CD4-positive, alpha-beta T cell treated with Interferon alpha-2 for 1 hour (primary cell): ENCODE measurements at places on chromosomes 4 and X.

GRCh38 chr4:177079327-177079726 lies 230.3 kb upstream of the NEIL3 start:
- DNase-seq, result no peak

GRCh38 chrX:95382799-95383198 lies 1301.8 kb upstream of the DIAPH2 start:
- DNase-seq, result no peak

- DNase-seq, result no peak
These were observed 81.1 kb downstream of the DCAF8L2 start for GRCh38 chrX:27671234-27671633.

DNA sequence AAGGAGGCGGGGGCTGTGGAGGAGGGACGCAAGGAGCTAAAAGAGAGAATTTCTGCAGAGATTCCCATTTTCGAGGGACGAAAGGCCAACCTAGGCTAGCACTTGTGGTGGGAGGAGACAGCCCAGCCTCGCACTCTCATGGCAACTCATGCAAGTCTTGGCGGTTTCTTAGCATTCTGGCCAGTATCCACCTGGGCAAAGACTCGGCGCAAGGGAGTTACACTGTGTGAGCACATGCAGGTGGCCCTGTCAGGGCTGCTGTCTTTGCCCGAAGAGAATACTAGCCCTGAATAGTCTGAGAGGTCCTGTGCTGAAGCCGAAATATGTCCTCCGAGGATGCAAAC lies 15.5 kb downstream of the MCF2 start:
- no peak for DNase-seq

DNA sequence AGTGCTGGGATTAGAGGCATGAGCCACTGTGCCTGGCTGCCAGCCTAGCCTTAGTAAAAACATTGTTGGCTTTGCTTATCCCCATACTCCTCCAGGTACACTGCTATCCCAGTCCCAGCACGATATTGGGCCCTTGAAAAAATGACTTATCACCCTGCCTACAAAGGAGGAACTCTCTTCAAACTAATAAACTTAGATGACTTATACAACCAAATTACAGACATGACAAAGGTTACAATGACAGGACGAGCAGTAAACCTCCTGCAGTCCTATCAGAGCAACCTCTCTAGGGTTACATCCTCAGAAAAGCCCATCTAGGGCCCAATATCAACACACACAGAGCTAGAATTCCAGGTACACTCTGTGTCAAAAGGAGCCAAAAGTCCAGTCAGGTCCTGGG lies 5.7 kb upstream of the HERC5 start:
- DNase-seq, result no peak

DNA sequence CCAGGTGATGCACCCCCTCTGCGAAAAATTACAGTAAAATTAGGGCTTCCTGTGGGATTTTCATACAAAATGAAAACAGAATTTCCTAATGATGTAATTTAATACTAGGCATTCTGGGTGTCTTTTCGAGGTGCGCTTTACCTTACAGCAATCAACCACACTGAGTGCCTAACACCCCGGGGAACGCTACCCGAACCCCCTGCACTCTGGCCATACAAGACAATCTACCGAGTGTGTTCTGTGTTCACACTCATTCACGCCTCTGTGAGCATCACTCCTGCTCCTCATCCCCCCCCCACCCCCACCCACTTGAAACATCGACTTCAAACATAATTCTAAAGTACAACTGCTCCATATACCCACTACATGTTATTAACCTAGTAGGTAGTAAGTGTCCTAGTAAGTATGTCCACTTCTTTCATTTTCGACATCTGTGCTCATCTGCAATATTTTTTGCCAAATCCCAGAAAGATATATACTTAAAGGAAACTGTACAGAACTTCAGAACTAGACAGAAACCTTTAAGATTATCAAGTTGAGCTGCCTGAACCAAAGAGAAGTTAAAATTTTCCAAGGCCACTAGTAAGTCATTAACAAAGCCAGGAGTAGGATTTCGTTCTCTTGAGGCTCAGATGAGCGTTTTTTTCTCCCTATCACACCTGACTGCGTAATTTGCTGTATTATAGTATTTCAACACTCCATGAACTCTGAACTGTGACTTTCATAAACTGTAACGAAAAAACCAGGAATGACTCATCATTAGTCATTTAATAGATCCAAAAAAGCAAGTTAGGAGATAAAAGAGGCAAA lies 80.0 kb downstream of the FAT1 start:
- no peak for DNase-seq

GRCh38 chrX:142891046-142891445 lies 134.7 kb upstream of the SPANXN4 start:
- no peak for DNase-seq

DNA sequence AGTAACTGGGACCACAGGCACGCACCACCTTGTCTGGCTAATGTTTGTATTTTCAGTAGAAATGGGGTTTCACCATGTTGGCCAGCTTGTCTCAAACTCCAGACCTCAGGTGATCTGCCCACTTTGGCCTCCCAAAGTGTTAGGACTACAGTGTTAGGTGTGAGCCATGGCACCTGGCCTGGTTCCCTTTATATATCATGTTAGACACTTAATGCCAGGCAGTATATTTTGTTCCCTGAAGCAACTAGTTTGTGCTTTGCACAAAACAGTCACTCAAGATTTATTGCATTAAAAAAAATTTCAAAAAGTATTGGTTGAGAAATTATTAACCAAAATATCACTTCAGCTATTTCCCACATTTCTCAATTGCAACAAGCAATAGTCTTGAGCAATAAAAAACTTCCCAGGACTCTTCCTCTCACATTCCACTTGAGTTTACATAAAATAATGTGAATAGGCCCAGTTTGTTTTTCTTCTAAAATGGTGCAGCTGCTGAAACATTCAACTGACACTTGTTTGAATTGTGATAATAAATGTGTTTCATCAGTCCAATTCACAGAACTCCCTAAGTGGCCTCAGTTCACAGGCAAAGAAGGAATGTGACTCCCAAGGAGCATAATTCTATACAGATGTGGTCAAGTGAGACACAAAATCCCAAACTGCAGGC lies 22.7 kb downstream of the CXCL1 start:
- no peak for DNase-seq

DNA sequence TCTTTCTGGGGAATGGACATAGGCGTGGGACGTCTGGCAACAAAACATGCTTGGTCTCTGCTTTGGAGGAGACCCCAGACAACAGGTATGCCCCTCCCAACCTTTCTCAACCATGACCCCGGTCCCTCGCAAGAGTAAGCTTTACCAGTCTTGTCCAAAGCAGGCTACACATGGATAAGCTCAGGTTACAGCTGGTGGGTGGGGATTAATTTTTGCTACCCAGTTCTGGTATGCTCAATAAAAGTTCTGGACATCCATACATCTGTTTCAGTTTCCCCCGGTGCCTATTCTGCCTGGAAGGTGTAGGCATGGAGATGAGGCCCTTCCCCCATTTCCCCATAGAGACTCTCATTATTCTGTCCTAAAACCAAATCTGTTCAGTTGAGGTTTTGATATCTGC lies 54.5 kb upstream of the NOCT start:
- DNase-seq, result no peak

- DNase-seq, result no peak
These were observed 54.1 kb upstream of the VEGFD start for GRCh38 chrX:15438332-15438731.

DNA sequence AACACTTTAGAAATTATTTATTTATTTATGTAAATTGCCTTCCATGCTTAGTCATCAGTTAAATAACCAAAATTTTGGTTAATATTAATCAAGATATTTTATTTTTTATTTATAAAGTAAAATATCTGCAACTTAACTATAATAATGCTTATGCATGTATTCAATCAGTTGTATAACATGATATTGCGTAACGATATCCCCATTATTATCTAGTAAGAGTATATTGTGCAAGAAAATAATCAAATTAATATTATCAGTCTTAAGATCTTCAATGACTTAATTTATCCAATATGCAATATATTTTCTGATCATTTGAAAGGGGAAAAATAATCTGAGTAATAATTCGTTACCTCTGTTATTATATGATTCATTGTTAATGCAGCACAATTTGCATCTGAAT lies 596.7 kb downstream of the GABRG1 start:
- DNase-seq, result no peak

- DNase-seq, result no peak
These were observed 21.9 kb downstream of the CNOT6L start for GRCh38 chr4:77797239-77797638.

DNA sequence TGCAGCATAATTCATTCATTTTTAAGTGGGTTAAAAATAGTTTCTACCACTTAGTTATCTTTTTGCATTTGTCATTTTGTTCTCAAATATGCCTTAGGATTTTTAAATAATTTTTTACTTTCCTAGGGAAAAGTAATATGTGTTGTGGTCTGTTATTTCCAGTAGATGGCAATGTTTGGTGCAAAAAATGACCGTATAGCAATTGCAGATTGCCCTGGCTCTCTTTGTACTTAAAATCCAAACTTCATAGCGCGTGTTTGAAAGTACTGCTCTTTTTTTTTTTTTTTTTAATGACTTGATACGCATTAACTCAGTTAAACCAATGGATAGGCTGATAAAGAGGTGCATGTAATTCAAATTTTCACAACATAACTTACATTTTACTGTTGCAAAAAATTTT lies 74.4 kb upstream of the RBMX start:
- peak; percentile 31 for DNase-seq

GRCh38 chr4:27360790-27361267 lies 500.2 kb downstream of the STIM2 start:
- no peak for DNase-seq

GRCh38 chr4:101284546-101284945 lies 62.8 kb downstream of the PPP3CA start:
- no peak for DNase-seq

DNA sequence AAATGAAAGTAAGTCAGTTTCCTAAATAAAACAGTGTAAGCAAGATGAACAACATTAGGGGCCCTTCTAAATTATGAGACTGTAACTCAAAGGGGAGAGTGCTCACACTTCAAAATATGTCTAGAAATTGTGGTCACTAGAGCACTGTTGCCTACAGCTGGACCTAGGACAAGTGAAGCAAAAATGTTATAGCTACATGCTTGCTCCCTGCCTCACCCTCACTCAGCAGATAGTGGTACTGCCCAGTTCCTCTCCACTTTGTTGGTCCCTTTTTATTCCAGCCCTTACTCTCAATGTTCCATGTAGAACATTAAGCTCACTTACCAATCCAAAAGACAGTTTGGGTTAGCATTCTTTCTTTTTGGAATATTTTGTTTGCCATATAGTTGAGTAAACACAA lies 147.3 kb downstream of the GRIA3 start:
- no peak for DNase-seq

DNA sequence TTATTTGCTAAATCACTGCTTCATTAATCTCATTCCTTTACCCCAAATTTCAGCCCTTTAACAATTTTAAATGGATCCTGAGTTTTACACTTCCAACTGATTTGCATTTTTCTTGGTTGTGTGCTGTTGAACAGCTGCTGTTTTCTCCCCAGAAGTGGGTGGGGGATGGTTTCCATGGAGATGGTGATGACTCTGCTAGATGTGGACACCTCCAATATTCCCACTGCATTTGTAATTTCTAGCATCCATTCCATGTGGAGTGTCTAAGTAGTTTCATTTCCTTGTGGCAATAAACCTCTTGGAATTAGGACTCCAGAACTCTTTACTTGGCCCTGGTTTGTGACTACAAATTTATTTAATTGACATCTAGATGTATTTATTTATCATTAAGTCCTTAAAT lies 330.4 kb downstream of the GBA3 start:
- DNase-seq, result no peak

GRCh38 chr4:99755223-99755944 lies 61.2 kb upstream of the DAPP1 start:
- DNase-seq, result no peak

GRCh38 chrX:105323928-105324327 lies 103.4 kb upstream of the TEX13A start:
- DNase-seq, result no peak

DNA sequence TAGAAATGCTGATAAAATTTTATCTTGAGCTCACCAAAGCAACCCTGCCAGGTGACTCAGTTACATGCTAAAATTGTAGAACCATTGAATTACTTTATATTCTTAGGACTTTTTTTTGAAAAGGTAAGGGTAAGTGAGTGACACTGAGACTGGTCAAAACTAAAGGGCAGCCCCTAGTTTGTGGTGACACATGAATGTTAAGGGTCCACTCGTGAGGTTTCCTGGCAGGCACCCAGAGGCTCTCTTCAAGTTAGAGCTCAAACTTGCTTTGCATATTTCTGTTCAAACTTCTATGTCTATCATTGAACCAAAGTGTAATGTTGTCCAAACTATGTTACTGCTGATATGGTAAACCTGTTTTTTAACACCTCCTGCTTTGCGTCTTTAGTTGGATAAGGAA lies 30.5 kb downstream of the TMPRSS11D start:
- DNase-seq, result no peak

- no peak for DNase-seq
These were observed 66.9 kb downstream of the NCAPG start for GRCh38 chr4:17877661-17878060.

DNA sequence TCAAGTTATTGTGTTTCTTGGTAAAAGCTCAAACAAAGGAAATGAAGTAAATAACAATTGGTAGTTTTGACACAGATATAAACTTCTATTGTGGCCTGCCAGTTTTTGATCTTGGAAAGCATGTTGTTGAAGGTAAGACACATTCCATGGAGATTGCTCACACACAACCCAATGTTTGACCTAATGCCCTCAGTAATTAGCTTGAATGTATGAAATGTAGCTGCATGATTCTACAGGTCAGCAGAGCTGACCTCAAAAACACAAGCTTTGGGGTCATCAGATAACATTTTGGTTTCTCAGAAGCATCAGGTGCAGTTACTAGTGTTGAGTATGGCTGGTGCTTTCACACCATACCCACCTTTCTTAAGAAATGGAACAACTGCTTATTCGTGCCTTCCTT lies 16.5 kb downstream of the GPR173 start:
- no peak for DNase-seq

DNA sequence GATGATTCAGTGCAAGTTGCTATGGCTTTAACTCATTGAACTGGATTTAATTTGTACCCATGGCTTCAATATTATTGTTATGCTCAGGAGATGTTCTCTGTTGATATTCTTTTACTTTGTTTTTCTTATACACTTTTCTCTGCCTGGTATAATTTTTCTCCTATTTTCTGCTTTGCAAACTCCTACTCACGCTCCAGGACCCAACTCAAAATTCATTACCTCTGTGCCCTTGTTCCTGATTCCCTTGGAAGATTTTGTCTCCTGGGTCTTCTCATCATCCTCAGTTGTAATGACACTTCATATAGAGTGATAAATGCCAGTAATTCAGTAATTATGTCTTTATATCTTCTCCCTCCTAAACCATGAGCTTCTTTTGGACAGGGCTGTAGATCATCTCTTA lies 259.9 kb upstream of the JADE1 start:
- DNase-seq, result no peak

DNA sequence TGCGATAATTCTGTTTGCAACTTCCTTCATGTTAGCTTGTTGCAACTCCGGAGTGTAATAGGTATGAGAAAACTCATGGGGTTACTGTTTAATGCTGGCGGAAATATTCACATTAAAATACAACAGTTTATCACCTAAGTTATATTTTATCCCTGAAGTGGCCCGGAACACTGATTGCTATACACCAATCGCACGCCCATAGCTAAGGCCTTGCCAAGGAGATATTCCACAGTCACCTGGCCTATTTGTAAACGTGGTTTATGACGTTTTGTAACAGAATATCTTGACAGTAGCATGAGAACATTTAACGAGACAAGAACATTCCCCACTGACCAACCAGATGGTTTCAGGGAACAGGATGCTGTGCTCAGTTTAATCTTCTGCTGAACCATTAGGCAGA lies 23.2 kb upstream of the FAM90A26 start:
- no peak for DNase-seq

GRCh38 chr4:102828497-102828808 lies 1.1 kb upstream of the UBE2D3 start:
- DNase-seq, result no peak

GRCh38 chr4:152290366-152290921 lies 245.4 kb downstream of the FBXW7 start:
- no peak for DNase-seq
